ENCODE measurements at places on chromosomes 16 and 17.

DNA sequence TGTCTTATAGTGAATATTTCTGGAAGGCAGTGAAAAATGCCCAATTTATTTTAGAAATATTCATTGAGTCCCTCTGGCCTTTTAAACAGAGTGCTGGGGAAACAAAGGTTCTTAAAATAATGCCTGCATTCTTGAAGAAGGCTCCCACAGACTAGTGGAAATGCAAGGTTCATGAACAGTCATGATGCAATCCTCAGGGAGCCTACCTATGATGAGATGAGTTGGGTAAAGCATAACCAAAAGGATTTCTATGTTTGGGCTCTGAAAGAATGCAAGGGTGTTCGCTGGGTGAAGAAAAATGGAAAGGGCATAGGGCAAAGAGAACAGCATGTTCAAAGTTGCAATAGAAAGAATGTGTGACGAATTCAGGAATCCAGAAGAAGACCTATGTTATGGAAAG, 214.5 kb upstream of the MAF start:
- DNase-seq = no peak

- DNase-seq = peak; percentile 10
Measured at GRCh38 chr17:27038676-27039075, 255.2 kb upstream of the WSB1 start.

GRCh38 chr16:4505356-4506147, 29.4 kb downstream of the HMOX2 start:
- DNase-seq = no peak

- DNase-seq = no peak
Measured at GRCh38 chr16:3578610-3579551, 1.7 kb upstream of the NLRC3 start.

- DNase-seq = no peak
Measured at GRCh38 chr16:967546-968295, 3.1 kb downstream of the LMF1 start.

- DNase-seq = peak; percentile 76
Measured at GRCh38 chr17:8629371-8630226, 926 bp downstream of the MYH10 start.

DNA sequence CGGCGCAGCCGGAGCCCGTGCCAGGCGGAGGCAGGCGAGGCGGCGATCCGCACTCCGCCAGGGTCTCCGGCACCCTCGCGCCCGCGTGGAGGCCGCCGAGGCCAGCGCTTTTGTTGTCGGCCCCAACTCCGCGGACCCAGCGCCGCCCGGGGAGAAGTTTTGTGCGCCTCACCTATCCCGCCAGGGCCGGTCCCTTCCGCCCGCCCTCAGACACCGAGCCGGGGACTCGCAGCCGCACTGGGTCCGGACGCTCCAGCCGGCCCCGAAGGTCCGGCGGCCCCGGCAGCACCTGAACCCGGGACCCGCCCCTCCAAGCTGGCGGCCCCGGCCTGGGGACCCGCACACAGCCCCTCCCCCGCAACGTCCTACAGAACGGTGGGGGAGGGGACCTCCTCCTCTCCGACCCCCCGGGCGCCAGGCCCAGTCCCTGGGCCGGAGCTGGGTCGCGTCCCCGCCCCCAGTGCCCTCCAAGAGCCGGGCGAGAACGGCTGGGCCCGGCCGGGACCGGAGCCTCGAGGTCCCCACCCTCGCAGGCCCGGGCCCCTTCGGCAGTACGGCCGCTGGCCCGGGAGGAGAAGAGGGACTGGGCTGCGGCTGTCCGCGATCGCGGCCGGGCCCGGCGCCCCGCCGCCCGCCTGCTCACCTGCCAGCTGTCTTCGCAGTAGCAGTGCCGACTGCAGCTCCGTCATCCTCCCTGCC, 698 bp downstream of the UBE2G1 start:
- DNase-seq = peak; percentile 75

DNA sequence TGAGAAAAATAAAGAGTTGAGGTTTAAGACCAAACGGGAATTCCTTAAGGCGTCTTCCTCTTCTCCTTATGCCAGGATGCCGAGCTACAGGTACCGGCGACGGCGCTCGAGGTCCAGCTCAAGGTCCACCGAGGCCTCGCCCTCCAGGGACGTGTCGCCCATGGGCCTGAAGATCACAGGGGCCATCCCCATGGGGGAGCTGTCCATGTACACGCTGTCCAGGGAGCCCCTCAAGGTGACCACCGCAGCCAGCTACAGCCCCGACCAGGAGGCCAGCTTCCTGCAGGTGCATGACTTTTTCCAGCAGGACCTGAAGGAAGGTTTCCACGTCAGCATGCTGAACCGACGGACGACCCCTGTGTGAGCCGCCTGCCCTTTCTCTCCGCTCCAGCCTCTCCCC, 13.7 kb upstream of the CACNG1 start:
- DNase-seq = no peak

DNA sequence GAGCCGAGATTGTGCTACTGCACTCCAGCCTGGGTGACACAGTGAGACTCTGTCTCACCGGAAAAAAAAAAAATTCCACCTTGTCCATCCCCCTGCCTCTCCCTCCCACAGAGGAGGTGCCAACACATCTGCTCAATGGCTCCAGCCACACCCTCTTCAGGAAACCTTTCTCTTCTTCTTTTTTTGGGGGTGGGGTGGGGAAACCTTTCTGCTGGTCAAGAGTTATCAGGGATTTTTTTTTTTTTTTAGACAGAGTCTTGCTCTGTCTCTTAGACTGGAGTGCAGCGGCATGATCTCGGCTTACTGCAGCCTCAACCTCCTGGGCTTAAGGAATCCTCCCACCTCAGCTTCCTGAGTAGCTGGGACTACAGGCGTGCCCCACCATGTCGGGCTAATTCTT, 18.7 kb downstream of the TNS4 start:
- DNase-seq = no peak

GRCh38 chr17:39781861-39782213, 44.1 kb downstream of the GRB7 start:
- DNase-seq = no peak

- no peak for DNase-seq
Measured at GRCh38 chr16:84207879-84208278, 16.9 kb downstream of the ADAD2 start.

- no peak for DNase-seq
Measured at GRCh38 chr17:57021226-57021940, 43.5 kb downstream of the SCPEP1 start.

- no peak for DNase-seq
Measured at GRCh38 chr16:23141500-23141899, 7.8 kb downstream of the USP31 start.

GRCh38 chr16:2482708-2483534, 8.0 kb downstream of the TBC1D24 start:
- no peak for DNase-seq

GRCh38 chr16:85989863-85990643, 91.1 kb downstream of the IRF8 start:
- no peak for DNase-seq

DNA sequence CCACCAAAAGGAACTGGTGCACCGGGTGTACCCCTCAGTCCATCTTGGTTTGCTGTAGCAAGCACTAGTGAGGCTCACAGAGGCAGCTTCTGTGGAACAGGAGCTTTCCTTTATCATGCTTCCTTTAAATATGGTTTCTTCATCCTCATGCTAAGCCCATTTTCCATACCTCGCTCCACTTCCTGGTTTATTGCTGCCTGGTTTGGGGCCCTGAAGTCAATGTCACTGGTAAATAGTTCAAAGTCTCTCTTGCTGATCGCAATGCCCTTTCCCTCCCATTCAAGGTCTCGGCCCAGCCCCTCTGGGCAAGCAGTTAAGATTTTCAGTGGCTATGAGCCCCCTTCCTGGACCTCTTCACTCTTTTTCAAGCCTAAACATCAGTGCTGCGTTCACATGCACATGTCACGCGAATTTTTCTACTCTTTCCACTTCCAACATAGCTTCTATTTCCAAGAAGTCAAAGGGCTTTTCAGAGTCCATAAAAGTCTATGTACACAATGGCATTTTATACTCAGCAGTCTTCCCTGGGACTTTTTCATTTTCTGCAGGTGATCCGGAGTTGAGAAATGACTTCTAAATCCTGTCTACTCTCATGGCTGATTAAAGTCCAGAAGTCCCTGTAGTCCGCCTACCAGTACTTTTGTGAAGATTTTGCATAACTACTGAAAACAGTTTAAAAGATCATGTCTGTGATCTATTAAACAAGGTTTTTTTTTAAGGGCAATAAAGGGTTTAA, 323.8 kb upstream of the ZFHX3 start:
- DNase-seq = no peak

DNA sequence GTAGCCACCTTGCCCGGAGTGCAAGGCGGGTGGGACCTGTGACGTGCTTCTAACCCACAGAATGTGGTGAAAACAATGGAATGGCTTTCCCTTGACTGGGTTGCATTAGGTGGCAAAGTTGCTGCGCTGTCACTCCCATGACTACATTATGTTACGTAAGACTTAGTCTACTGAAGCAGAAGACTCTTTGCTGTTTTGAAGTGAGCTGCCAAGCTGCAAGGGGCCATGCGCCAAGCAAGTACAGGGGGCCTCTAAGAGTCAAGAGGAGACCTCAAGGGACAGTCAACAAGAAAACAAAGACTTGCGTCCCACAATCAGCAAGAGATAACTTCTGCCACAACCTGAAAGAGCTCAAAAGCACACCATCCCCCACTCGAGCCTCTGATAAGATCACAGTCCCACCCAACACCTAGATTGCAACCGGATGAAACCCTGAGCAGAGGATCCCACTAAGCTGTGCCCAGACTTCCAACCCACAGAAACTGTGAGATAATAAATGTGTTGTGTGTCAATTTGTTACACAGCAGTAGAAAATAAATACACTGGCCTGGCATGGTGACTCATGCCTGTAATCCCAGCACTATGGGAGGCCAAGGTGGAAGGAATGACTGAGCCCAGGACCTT, 16.5 kb downstream of the ANKRD11 start:
- no peak for DNase-seq

- no peak for DNase-seq
Measured at GRCh38 chr17:75118307-75118706, 8.5 kb downstream of the ARMC7 start.

- no peak for DNase-seq
Measured at GRCh38 chr16:73020409-73020884, 27.5 kb downstream of the ZFHX3 start.

DNA sequence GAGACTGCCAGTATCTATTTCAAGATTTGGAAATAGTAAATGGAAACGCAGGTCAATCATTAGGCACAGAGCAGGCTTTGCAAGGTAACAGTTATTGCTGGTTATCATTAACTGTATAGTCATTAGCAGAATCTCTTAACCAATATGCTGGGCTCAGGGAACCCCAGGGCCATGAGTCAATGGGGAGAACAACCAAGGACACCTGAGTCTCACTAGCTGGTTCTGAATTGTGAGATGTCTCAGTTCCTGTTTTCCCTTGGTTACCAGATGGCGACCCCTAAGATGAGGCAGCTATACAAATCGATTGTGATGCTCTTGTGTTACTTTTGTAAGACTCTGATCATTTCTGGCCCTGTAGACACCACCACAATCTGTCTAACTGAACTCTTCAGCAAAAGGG, 385.3 kb downstream of the HAPSTR1 start:
- no peak for DNase-seq

DNA sequence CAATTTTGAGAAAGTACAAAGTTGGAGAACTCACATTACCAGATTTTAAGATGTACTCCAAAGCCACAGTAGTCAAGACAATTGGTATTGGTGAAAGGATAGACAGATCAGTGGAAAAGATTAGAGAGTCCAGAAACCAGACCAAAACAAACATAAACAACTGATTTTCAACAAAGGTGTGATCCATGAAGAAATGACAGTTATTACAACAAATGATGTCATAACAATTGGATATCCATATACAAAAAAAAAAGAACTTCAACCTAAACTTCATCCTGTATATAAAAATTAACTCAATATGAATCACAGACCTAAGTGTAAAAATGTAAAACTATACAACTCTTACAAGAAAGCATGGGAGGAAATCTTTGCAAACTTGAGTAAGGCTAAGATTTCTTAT, 8.4 kb downstream of the CEP112 start:
- DNase-seq = no peak

DNA sequence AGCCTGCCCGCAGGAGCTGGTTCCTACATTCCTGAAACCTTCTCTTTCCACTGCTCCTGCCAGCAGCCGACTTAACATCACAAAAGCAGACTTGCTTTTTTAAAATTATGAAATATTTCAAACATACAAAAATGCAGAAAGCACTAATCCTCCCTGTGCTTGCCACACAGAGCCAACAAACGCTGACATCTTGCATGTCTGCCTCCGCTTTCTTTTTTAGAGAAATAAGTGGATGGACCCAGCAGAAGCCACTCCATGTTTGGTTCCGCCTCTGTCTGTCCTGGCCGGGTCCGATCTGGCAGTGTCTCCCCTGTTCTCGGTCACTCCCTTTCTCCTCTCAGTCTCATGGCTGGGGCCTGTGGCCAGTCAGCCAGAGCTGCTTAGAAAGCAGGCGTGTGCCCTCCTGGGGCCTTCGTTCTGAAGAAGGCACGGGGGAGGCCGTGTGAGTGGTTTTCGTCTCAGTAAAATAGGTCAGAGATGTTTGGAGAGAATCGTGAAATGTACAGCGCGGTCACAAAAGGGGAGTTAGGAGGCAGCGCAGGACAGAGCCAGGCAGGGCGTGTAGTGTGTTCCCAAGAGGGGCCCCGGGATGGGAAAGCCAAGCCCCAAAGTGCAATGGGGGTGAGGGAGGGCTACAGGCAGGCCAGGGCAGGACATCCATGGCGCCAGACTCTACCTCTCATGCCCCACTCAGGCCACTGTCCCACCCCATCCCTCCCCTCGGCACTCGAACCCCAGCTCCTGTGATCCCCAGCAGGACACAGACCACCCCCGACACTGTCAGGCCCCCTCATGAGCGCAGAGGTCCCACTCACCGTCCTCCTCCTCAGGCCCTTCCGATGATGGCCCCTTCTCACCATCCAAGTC, 23.2 kb downstream of the MXRA7 start:
- no peak for DNase-seq

GRCh38 chr16:1452530-1452929, 8.2 kb upstream of the CCDC154 start:
- DNase-seq = no peak

DNA sequence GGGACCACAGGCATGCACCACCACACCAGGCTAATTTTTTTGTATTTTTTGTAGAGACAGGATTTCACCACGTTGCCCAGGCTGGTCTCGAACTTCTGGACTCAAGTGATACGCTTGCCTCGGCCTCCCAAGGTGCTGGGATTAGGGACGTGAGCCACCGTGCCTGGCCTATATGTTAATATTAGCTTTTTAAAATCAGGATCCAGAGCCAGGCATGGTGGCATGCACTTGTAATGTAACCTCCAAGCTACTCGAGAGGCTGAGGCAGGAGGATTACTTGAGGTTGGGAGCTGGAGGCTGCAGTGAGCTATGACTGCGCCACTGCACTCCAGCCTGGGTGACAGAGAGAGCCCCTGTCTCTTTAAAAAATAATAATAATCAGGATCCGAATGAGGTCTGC, 8.5 kb upstream of the ADCY7 start:
- no peak for DNase-seq

GRCh38 chr17:32899236-32900013, 22.5 kb upstream of the MYO1D start:
- DNase-seq = no peak

GRCh38 chr16:52203096-52203495, 343.8 kb downstream of the TOX3 start:
- DNase-seq = no peak

GRCh38 chr17:38746004-38746848, 1.9 kb downstream of the PCGF2 start:
- no peak for DNase-seq

- DNase-seq = no peak
Measured at GRCh38 chr16:69039333-69039941, 66.0 kb upstream of the HAS3 start.
